CD8-positive, alpha-beta memory T cell (primary cell): ENCODE measurements at places on chromosomes 3 and 15.
A peak's percentile ranks its signal among the peaks of the same experiment; 100 is the strongest.

DNA sequence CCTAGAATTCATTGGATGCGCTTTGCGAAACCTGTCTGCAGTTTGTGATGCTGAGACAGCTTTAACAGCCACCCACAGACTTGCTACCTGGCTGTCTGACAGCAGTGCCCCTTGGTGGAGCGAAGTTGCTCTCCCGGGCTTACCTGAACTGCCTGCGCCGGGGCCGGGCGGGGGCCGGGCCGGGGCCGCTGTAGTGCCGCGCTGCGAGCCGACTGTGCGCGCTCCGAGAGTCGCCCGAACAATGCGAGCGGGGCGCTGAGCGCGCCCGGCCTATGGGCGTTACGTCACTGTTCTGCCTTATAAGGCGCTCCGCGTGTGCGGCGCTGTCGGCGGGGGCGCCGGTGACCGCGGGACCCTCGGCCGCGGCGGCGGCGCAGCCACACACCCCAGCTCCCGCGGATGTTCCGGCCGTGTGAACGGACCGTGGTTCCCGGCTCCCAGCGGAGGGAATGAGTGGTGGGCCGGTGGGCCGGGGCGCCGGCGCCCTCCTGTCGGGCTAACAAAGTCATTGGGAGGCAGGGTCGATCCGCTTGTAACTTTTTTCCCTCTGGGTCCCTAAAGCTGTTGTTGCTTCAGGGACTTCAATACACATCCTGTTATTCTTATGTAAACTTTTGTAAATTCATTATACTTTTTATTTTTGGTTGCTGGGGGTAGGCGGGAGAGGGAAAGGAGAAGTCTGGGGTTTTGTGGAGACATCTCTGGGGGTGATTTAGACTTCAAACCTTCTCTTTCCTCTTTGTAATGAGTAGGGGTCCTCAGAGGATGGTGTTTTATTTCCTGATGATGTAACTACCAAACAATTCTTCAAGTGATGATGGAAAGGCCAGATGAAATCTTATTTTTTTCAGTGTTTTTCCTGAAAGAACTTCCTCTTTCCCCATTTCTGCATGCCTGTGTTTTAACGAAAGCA lies 58.5 kb downstream of the CMSS1 start:
- peaks cover 13% of the 10 kb centered on the region for H3K4me1 ChIP-seq
- peak overlapping the region; percentile 54 for H3K4me3 ChIP-seq
- no peaks in the 10 kb centered on the region for H3K36me3 ChIP-seq
- H3K27me3 ChIP-seq: no peaks in the 10 kb centered on the region

- DNase-seq: peak; percentile 88
- peaks cover 92% of the 10 kb centered on the region for H3K4me1 ChIP-seq
- no peaks in the 10 kb centered on the region for H3K27me3 ChIP-seq
- peaks cover 15% of the 10 kb centered on the region for H3K36me3 ChIP-seq
- H3K27ac ChIP-seq: peak overlapping the region; percentile 75
These were observed 10.0 kb downstream of the GNAI2 start for GRCh38 chr3:50245831-50246516.

DNA sequence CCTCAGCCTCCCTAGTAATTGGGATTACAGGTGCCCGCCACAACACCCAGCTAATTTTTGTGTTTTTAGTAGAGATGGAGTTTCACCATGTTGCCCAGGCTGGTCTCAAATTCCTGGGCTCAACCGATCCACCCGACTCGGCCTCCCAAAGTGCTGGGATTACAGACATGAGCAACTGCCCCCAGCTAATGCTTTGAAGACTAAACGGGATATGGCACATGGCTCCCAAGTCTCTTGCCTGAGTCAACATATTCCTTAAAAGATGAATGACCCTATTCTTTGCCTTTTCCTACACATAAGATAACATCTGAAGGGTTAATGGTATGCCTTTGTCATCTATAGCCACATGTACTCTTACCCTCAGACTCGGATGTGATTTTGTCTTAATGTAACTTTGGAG lies 38.4 kb upstream of the NEDD4 start:
- H3K36me3 ChIP-seq: no peaks in the 10 kb centered on the region
- no peak overlapping the region for H3K4me3 ChIP-seq

DNA sequence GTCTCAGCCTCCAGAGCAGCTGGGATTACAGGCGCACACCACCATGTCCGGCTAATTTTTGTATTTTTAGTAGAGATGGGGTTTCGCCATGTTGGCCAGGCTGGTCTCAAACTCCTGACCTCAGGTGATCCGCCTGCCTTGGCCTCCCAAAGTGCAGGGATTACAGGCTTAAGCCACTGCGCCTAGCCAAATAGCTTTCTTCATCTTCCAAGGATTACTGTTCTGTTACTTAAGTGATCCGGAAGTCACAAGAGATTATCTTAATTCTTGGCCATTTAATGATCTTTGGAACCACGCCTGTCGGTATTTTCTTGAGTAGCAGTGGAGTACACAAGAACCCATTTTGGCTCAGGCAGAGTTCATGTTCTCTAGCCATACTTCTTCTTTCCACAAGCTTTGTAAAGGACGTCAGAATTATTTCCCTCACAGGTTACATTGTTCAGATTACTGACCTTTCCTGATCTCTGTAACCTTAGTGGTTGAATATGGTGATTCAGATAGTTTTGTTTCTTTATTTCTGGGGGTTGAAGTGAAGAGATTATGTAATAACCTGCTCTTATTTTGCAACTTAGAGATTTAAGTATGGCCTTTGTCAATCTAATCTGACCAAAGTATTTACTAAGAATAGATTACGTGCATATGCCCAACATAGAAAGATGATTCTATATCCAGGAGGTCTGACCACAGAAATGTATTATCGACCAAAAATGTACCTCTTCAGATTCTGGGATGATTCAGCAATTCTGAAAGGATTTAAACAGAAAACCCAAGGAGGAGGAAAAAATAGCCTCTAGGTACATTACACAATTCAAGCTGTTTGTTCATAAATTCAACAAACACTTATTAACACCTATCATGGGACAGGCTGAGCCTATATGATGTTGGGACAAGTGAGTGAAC lies 132.2 kb downstream of the GREM1 start:
- no peaks in the 10 kb centered on the region for H3K4me1 ChIP-seq
- H3K4me3 ChIP-seq: no peak overlapping the region
- no peaks in the 10 kb centered on the region for H3K36me3 ChIP-seq
- no peak overlapping the region for H3K27ac ChIP-seq
- no peaks in the 10 kb centered on the region for H3K27me3 ChIP-seq
- no peak for DNase-seq

- H3K4me3 ChIP-seq: no peak overlapping the region
- no peaks in the 10 kb centered on the region for H3K4me1 ChIP-seq
- no peak for DNase-seq
- no peak overlapping the region for H3K27ac ChIP-seq
These were observed 159.1 kb downstream of the FNDC3B start for GRCh38 chr3:172198428-172198827.
